ENCODE measurements at places on chromosomes 12 and 14.
A peak's percentile ranks its signal among the peaks of the same experiment; 100 is the strongest.

- no peak for DNase-seq
Measured at GRCh38 chr12:1830981-1831963, 10.9 kb downstream of the LRTM2 start.

DNA sequence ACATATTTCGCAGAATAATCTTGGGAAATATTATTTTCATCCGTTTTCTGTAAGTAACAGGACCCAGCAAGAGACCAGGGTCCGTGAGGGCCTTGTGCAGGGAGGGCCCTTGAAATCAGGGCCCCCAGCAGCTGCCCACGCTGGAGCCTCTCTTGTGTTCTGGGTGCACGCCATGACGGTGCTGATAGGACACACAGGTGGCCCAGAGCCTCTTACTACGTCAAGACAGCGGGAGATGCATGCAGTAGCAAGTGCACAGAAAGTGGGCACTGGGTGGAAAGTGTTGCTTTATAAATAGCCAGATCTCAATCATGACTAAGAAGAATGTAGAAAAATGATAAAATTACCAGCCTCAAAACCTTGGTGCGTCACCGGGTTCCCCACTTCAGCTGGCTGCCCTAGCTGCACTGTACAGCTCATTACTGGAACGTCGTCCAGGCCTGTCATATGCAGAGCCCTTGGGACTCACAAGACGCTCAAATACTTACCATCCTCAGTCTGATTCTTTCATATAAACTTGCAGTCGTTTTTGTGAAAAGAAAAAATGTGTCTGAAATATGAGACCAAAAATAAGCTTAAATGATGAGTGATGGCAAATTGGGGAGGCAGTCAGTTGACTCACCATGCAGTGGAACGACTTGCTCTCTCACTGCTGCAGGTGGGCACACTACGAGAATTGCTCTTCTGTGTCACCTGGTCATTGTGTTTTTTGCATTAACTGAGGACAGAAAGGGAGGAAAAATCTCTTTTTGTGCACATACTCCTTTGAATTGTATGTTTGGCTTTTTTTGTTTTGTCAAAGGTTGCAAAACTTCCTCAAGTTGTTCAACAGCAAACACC, 68.2 kb downstream of the DDX51 start:
- no peak for DNase-seq

DNA sequence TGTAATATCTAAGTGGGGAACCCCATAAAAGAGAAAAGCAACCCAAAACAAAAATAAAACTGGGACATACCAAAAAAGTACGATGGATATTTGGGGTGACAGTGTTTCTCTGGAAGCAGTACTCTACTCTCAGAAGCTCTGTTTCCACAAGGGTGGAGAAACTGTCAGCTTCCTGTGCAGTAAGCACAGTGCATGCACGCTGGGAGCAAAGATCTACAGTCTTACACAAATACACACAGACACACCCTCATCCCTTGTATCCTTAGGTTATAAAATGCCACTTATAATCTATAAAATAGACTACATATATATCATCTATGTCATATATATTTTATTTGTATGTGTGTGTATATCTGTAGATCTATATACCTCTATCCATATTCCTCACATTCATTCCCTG, 225.8 kb upstream of the SOX5 start:
- DNase-seq, result no peak

DNA sequence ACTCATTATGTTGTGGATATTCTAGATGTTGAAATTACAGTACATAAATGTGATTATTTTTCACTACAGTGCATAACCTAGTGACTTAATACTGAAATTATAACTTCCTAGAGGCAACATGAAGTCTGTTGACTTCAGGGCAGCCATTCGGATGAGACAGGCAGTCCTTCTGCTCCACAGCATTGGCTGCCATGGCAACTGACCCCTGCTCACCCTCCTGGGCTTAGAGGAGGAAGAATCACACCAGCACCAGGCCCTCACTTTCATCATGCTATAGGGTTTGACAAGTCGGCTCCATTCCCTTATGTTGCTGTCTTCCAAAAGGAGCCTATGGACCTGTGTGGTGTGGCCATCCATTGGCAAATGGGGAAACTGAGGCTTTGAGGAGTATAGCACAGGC, 233.5 kb upstream of the TMEM132C start:
- no peak for DNase-seq

DNA sequence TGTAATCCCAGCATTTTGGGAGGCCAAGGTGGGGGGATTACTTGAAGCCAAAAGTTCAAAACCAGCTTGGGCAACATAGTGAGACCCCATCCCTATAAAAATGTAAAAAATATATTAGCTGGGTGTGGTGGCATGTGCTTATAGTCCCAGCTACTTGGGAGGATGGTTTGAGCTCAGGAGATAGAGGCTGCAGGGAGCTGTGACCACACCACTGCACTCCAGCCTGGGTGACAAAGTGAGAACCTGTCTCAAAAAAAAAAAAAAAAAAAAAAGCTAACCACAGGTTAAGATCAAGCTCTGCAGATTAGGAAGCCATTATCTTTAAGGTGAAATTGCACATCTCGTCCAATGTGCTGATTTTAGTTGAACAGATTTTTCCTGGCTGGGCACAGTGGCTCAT, 23.7 kb upstream of the CERS5 start:
- DNase-seq, result no peak

- no peak for DNase-seq
Measured at GRCh38 chr14:103699901-103700752, 15.1 kb downstream of the XRCC3 start.

GRCh38 chr12:91846466-91847055, 299.1 kb downstream of the BTG1 start:
- no peak for DNase-seq

- DNase-seq, result no peak
Measured at GRCh38 chr12:80320121-80320678, 123.8 kb upstream of the PTPRQ start.

- DNase-seq, result no peak
Measured at GRCh38 chr12:51631591-51631990, 40.6 kb downstream of the SCN8A start.

DNA sequence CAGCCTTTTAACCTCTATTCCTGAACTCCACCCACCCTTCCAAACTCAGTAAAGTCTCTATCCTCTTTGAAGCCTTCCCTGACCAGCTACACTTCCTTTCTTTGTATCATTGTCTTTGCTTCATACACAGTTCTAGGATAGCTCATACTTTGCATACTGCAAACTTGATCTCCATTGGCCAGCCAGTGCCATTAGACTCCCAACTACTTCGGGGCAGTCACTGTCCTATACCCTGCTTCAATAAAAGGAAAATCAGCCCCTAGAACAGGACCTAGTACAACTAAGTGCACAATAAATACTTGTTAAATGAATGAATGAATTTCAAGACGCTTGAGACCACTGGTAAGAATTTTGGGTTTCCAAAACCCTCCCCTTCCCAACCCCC, 521 bp upstream of the PIP4K2C start:
- no peak for DNase-seq

GRCh38 chr14:19801118-19801464, 2.5 kb upstream of the OR4N2 start:
- DNase-seq, result no peak

DNA sequence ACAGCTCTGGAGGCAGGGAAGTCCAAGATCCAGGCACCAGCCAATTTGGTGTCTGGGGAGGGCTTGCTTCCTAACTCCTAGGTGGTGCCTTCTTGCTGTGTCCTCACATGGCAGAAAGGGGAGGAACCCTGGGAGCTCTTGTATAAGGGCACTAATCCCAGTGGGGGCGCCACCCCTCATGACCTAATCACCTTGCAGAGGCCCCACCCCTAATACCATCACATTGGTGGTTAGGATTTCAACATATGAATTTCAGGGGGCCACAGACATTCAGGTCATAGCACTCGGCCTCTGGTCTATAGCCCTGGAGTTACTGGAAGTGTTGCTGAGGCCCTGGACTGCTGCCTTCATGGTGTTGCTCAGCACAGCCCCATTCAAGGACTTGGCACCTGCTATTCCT, 14.6 kb downstream of the PSMD9 start:
- DNase-seq, result no peak

DNA sequence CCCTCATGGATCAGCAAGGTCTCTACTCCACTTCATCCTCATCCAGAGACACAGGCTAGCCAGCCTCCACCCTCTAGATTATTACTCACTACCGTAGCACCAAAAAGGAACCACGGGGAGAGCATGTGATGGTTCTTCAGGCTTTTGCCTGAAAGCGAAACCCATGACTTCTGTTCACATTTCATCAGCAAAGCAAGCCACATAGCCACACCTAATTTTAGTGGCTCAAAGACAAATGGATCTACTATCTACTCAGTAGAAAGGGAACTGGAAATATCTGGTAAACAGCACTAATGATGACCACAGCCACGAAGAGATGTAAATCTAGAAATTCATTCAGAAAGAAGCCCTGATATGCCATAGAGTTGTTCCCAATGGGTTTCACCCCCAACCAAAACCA, 51.4 kb downstream of the VCPKMT start:
- DNase-seq, result no peak

DNA sequence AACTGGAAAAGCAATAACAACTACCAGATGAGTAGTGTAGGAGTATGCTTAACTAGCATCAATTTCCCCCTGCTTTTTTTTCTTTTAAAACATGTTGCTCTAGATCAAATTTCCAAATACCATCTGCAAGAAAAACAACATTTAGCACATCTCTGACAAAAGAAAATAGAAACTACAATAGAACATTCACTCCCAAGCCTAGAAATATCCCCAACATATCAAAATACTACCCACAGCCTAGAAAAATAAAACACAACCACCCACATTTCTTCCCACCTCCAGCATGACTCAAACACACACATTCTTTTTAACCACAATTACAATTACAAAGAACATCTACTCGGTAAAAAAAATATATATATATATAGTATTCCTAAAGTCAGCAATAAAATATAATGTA, 120.0 kb downstream of the PPFIA2 start:
- DNase-seq, result no peak

- peak; percentile 63 for DNase-seq
Measured at GRCh38 chr12:55742719-55743405, at the start of gene GDF11. TSS of gene GDF11 (plus strand) at chr12:55743122. CDS start at chr12:55743317, 195 bp downstream.

DNA sequence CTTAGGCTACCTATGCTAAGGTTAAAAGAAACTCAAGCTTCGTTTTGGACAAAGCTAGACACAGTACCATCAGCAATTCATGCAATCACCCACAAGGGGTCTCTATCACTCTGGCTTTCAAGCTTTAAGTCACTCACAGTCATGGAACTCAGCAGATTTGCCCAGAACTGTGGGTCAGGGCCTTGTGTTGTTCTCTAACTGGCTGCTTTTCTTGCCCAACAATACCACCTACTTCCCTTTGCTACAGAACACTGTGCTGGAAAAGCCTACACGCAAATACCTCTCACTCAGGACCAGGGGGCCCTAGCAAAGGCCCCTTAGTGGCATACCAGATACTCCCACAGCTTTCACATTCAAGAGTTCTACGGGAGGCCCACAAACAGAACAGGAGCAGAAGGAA, 9.1 kb downstream of the NEMP1 start:
- no peak for DNase-seq

DNA sequence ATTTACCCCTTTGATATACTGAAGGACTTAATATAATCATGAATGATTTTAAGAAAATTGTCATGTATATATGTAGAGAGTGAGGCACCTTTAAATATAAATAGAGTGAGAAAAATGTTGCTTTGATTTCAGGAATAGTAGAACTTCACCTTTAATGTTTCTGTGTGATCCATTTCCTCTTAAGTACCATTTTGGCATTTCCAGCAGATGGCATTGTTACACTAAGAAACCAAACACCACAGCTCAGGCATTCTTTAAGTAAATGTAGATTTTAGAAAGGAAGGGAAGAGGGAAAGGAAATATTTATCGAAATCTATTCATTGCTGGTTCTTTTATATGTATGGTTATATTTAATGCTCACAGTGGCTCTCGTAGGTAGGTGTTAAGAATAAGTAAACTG, 556.7 kb upstream of the FBXO33 start:
- DNase-seq, result no peak

DNA sequence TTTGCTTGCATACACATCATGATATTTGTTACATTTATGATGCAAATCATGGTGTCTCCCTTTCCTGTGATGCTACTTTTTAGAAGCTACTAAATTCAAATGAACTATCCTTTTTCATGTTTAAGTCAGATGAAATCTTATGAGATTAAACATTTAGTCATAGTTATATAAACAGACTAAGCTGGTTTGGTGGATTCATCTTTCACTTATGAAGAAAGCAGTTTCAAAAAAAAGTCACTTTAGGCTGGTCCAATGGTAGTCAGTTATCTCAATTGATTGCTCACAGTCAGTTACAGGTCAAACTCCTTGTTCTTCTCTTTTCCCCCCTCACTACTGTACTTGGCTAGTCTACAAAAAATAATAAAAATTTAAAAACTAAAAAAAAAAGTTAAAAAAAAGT, 19.7 kb downstream of the SYCP3 start:
- no peak for DNase-seq

GRCh38 chr14:86779416-86779815, 1213.6 kb downstream of the GALC start:
- no peak for DNase-seq

- no peak for DNase-seq
Measured at GRCh38 chr14:94334872-94335271, 11.7 kb upstream of the SERPINA6 start.

- DNase-seq, result no peak
Measured at GRCh38 chr12:75738486-75738885, 227.1 kb upstream of the KRR1 start.

DNA sequence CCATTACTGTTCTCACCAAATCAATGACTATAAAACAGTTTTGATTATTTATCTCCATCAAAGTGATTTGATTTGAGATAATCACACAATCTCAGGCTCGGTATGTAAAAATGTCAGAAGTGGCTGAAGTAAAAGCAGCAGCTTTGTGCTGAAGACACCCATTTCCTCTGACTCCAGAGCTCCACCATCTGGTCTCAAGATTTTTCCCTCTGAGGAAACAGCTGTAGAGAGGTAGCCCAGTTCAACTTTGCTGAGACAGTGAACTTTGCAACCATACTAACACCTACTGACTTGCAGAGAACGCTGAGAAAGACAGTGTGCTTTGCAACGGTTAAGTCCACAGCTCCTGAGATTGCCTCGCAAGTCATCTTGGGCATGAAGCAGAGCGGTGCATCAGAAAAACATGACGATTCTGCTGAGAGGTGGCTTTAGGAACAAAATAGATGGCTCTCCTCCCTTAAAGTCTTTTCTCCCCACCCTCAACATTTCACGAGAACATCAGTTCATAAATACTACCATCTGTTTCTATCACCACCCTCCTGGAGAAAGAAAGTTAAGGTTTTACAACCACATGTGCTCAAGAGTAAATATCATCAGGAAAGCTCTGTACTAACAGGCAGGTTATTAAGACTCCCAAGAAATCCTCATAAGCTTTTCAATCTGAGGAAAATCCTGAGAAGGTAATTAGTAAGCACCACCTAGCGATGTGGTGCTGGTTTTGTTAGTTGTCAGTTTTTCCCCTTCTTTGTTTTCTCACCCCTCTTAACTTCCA, 34.8 kb downstream of the HIGD1C start:
- no peak for DNase-seq

All from activated T-helper 9 cell treated with anti-CD3 and anti-CD28 coated beads, Interleukin-2, amount 50 U/mL, for 16 hours (primary cell).